ENCODE measurements at places on chromosomes 6 and 20.

GRCh38 chr6:170003027-170003426 is 251.6 kb downstream of the ERMARD start:
- no peak for DNase-seq

- DNase-seq, result no peak
These were observed 30.0 kb upstream of the FABP7 start for GRCh38 chr6:122749451-122750050.

- no peak for DNase-seq
These were observed 13.3 kb upstream of the ITPR3 start for GRCh38 chr6:33607784-33608161.

- no peak for DNase-seq
These were observed 24.1 kb downstream of the CARMIL1 start for GRCh38 chr6:25303254-25303653.

GRCh38 chr6:135280375-135281136 is 99.4 kb downstream of the MYB start:
- DNase-seq, result no peak

- DNase-seq, result no peak
These were observed 14.9 kb downstream of the FYN start for GRCh38 chr6:111858347-111858746.

GRCh38 chr20:57257701-57258453 is 8.6 kb downstream of the BMP7 start:
- no peak for DNase-seq

DNA sequence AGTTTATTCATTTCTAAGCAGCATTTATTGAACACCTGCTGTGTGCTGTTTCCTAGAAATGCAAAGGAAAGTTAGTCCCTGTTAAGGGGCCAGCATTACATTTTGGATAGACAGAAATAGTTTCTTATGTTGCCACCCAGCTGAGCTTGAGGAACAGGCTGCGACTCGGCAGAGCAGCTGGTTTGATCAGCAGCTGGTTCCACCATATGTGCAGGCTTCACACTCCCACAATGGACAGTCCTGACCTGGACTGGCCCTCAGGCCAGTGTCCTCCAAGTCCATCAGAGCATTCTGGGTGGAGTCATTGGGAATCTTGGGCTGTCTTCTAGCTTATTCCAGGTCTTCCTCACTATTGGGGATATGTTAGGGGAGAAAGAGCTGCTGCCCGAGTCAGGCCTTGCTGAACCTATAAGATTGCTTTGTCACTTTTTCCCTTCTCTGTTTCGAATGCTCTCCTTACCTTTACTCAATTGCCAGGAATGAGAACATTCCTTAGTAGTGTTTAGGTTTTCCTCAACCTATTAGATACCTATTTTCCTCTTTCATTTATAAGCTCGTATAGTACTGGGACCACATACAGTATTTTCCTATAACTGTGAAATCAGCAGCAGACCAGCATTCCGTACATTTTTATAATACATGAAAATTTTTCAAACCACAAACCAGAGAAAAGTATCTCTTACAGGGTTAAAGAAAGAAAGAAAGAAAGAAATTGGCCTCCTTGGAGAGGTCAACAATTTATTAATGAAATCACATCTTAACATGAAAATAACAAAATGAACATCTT is 203.0 kb downstream of the FARS2 start:
- no peak for DNase-seq

GRCh38 chr6:105805501-105806023 is 280.6 kb upstream of the PRDM1 start:
- no peak for DNase-seq

GRCh38 chr6:8113131-8113654 is 10.8 kb upstream of the EEF1E1 start:
- no peak for DNase-seq

GRCh38 chr6:29726571-29727194 is 3.4 kb downstream of the HLA-F start:
- no peak for DNase-seq

- DNase-seq, result no peak
These were observed 14.0 kb downstream of the GATA5 start for GRCh38 chr20:62461834-62462233.

GRCh38 chr20:8385247-8385646 is 253.2 kb downstream of the PLCB1 start:
- no peak for DNase-seq

DNA sequence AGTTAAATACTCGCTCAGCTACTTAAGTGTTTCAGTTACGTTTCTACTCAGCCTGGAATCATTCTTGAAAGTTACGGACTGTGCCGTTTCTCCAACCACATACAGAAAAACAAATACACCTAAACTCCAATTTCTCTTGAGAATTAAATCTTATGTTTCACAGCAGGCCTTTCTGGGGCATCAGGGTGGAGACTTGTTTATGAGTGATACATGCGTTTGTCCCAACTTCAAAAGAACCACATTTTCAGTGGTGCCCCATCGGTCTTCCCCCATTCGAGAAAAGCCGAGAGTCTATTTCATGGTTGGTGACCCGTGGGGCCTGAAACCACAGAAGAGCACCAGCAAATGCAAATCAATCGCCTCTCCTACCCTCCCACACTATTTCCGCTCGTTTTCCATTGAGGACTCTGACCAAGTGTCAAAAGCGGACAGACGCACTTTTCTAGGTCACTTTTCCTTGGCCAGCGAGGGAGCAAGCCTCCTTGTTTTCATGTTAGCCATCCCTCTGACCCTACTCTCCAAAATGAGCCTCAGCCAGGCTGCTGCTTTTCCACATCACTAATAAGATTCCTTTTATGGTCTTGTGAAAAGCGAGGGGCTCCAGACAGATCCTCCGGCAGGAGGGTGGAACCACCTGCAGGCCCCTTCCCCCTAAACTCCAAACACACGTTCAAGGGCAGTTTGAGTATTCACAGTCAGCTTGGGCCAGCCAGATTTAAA is 3.1 kb downstream of the JAG1 start:
- DNase-seq, result no peak

GRCh38 chr6:56534680-56535419 is 107.8 kb downstream of the DST start:
- DNase-seq, result no peak

DNA sequence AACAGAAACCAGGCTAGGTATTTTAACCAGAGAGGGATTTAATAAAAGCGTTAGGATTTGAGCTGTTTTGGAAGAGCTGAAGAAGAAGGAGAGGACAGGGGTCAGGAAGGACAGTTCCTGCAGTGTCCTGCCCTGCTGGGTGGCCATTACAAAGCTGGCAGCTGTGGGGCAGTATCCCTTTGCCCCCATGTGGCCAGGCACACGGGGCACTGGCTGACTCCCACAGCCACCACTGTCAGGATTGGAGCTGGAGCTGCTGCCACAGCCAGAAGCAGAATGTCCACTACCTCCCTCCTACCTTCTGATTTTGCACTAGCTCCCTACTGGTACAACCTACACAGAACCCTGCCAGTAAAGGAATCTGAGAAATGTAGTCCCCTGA is 46.5 kb downstream of the SLC22A3 start:
- DNase-seq, result no peak

- no peak for DNase-seq
These were observed 29.6 kb downstream of the PAK5 start for GRCh38 chr20:9809271-9809670.

DNA sequence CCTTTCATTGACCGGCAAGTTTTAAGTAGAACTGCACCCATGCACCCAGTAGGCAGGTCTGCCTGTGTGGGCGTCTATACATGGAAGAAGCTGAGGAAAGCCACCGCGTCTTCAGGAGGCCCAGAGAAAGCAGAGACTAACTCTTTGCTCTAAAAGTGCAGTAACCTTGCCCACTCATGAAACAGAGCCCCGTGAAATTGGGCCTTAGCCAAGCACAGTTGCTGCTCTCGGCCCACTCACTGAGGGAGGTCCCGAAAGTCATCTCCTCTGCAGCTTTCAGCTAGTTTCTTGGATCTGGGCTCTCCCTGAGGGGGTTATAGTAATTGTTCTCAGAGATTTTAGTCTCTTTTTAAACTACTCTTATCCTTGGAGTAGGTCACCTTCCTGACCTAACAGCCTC is 74.0 kb upstream of the SYNJ2 start:
- DNase-seq, result no peak

GRCh38 chr6:73144516-73144915 is 80.8 kb downstream of the KHDC1L start:
- no peak for DNase-seq

GRCh38 chr6:44133003-44133931 is 5.9 kb downstream of the TMEM63B start:
- no peak for DNase-seq

GRCh38 chr6:119313937-119314884 is 35.4 kb downstream of the MAN1A1 start:
- no peak for DNase-seq
